ENCODE measurements at places on chromosomes 1 and 21.

- no peak for DNase-seq
Measured at GRCh38 chr1:108699375-108700332, 7.5 kb downstream of the PRPF38B start.

- no peak for DNase-seq
Measured at GRCh38 chr1:170634824-170635410, 29.0 kb upstream of the PRRX1 start.

DNA sequence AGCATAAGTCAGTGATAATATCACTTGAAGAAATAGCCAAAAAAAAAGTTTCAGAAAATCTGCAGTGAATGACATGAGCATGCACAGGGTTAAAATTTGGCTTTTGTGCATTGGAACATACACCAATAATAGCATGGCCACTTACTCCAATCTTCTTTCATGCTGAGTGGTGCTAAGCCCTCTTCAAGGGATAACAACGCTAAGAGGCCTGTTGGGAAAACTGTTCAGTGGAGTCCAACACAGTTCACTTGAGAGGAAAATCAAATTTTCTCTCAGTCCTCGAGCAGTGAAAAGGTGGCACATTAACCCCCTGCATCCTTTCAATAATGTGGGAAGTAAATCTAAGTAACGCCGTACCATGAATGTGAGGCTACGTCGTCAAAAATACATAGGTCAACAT, 264.7 kb downstream of the SPATA17 start:
- no peak for DNase-seq

- no peak for DNase-seq
Measured at GRCh38 chr1:188611432-188611831, 1782.7 kb downstream of the PLA2G4A start.

GRCh38 chr21:42820616-42821465, 58.5 kb downstream of the WDR4 start:
- DNase-seq: no peak

Measured in D341Med (cell line).